ENCODE measurements at places on chromosomes 1 and 21.

DNA sequence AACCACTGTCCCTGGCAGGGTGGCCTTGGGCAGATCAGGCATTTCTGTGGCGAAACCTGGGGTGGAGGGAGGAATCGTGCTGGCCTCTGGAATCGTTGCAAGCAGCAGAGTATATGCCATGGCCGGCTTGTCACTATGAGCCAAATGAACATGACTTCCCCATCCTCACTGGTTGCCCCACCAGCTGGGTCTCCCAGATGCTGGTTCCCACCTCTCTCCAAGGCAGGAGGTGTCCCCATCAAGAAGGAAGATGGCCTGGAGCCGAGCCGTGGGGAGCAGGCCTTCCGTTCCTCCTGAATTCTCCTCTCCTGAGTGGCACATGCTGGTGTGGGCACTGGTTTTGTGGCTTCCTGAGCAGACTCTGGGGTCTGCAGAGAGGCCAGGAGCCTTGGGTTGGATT, 60.2 kb upstream of the ACTRT2 start:
- DNase-seq, result no peak

DNA sequence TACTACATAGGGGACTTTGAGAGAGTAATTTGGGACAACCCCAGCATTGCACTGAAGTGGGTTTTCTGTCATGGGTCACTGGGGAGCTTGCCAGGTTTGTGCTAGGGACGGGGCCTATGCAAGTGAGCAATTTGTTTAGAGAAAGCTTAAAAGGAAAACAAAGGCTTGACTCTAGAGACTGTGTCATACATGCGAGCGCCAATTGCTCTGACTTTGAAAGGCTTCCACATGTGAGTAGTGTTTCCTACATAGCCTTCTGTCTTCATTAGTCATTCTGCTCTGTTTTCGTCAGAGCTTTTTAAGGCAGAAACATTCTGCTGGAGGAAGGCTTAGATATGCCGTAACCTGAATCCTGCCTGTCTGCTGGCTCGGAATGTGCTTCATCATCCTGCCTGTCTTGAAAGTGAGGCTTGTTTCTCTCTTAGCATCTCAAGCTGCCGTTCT, 28.4 kb downstream of the TRIM45 start:
- DNase-seq, result no peak

DNA sequence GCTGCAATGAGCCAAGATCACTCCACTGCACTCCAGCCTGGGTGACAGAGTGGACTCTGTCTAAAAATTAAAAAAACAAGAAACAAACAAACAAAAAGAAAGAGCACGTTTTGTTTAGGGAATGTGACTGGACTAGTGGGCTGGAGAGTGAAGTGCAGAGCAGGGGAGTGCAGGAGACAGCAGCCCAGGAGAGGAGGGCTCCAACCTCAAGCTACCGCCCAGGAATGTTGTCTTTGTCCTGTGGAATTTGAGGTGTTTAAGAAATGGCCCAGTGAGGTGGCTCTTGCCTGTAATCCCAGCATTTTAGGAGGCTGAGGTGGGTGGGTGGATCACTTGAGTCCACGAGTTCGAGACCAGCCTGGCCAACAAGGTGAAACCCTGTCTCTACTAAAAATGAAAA, 42.4 kb upstream of the MTF2 start:
- no peak for DNase-seq

DNA sequence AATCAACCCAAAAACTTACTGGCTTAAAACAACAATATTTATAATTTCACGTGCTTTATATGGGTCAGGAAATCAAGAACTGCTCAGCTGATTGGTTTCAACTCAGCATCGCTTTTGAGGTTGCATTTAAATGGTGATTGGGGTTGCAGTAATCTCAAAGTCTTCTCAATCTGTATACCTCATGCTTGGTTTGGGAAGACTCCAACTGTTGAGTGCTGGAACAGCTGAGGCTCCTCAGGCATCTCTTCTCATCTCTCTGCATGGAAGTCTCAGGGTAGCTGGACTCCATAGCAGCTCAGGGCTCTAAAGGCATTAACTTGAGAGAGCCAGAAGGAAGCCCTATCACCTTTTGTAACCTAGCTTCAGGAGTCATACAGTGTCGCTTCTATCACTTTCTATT, 35.1 kb downstream of the AK5 start:
- no peak for DNase-seq

DNA sequence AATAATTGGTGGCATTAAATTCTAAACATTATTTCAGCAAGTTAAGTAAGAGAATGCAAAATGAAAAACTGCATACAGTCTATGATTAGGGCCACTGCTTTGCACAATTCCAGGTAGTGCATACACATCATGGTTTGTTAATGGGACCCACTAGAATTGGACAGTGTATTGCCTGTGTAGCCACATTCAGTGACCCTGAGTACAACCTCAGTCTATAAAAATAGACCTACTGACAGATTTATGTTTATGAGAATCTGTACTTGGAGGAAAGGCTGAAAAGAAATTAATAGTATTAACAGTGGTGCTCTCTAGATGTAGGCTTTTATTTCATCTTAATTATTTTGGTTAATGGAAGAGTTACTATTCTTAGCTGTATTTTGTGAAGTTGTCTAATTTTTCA, 18.8 kb downstream of the UAP1 start:
- no peak for DNase-seq

DNA sequence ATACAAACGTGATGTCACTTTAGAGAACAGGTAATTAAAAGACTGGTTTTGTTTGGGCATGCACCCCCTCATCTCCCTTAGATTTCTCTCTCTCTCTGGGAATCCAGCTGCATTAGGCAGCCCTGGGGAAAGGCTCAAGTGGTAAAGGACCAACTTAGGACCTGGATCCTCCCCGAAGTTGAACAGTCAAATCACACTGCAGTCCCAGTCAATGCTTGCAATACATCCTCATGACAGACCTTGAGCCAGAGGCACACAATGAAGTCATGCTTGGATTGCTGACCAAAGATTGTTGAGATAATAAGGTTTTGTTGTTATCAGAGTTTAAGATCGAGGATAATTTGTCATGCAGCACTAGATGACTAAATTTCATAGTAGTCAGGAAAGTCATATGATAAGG, 1285.8 kb upstream of the NCAM2 start:
- DNase-seq, result no peak

Data from NCI-H1930 (cell line).